ENCODE measurements at places on chromosomes 7 and 10.

DNA sequence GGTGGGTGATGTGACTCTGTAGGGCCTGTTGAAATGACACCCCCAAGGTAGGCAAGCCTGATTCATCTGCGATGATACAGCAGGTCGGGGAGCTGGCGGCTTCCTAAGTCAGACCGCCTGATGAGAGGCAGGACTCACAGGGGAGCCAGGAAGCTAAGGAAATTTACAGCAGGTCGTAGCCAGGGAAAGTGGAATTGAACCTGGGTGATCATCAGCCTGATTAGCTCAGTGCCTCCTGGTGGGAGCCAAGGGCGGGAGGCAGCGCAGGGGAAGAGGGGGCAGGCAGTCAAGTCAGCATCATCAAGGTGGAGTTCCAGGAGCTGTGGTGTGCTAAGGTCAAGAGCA lies 18.5 kb upstream of the TRIM56 start:
- no peak for DNase-seq

DNA sequence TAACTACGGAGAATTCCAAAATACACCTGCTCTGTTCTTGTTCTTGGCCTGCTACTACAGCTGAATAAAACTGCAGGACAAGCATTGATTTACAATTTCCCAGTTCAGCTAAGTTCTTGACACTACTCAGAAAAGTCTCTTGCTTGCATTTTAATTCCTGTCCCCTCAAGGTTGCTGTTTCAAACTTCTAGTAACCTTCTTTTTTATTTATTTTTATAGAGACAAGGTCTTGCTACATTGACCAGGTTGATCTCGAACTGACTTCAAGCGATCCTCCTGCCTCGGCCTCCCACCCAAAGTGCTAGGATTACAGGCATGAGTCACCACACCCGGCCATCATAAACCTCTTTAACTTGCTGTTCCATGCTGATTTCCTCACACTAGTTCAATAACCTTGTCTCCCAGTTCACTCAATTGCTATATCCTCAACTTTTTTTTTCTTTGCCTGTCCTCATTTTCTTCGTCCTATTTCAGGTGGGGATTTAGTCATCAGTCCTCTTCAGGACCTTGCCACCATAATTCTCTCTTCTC lies 79.9 kb downstream of the ARHGAP21 start:
- DNase-seq, result no peak

DNA sequence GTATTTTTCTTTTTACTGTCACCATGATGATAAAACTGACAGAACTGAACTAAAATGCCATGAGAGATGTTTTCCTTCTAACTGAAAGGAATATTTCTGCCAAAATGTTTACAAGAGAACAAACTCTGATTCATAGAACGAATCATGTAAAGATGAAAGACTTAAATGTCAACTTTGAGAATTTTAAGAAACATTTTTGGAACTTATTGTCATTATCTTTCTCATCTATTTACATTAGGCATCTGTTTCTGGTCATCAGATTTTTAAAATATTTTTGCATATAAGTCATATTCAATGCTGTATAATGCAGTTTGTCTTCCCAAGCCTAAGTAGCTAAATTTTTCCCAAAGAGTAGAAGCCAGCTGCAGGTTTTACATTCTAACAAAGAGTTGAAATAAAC lies 358.5 kb downstream of the TFEC start:
- DNase-seq, result no peak

DNA sequence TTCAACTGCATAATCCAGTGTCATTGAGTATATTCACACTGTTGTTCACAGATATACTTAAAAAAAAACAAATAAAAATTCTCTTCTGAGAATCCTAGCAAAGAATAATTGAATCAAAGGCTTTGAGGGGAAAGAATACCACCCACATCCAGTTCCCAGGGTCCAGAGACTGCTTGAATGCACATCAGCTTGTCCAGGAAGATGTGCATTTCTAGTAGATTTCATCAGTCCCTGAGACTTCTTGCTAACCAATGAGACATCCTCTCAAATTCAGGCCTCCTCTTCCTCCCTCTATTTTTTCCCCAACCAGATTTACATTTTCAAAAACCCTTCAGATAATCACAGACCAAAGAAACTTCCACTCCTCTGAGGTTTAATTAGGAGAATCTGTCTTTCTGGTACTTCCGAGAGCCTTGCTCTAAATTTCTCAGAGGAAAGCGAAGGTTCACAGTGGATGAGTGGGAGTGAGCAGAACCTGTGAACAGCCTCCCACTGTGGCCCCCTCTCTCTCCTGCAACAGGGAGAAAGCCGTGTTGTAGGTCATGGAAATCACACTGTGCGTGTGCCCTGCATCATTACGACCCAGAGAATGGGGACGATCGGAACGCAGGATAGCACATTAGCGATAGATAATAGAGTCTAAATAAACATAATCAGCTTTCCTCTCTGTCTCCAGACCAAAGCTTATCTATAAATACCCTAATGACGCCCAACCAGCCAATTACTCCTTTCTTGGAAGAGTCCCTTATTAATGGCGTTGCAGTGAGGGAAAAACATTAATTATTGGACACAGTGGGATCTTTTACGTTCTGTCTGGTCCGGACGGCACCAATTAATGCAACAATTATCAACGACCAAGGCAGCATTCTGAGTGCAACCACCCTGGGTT lies 212.5 kb downstream of the EMX2 start:
- no peak for DNase-seq

GRCh38 chr10:114915294-114915693 lies 22.7 kb upstream of the TRUB1 start:
- peak; percentile 13 for DNase-seq

- DNase-seq, result no peak
These were observed 66.9 kb upstream of the ZNF746 start for GRCh38 chr7:149564340-149565095.

DNA sequence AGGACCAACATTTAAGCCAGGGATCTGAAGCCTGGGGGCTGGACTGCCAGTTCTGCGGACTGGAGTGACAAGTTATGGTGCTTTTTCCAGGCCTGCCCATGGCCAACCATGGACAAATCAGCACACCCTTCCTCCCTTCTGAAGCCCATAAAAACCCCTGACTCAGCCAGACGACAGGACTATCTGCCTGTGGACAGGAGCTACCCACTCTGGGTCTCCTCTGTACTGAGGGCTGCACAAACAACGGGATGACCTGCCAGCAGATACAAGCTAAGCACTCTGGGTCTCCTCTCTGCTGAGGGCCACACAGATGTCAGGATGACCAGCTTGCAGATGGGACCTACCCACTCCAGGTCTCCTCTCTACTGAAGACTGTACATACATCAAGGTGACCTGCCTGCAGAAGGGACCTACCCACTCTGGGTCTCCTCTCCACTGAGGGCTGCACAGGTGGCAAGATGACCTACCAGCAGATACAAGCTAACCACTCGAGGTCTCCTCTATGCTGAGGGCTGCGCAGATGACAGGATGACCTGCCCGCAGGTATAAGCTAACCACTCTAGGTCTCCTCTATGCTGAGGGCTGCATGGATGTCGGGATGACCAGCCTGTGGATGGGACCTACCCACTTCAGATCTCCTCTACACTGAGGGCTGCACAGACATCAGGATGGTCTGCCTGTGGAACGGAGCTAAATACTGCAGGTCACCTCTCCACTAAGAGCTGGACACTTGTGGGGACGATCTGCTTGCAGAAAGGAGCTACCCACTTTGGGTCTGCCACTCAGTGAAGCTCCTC lies 110.1 kb upstream of the GPR22 start:
- no peak for DNase-seq

- DNase-seq, result no peak
These were observed 88.3 kb downstream of the C10orf105 start for GRCh38 chr10:71631007-71631861.

DNA sequence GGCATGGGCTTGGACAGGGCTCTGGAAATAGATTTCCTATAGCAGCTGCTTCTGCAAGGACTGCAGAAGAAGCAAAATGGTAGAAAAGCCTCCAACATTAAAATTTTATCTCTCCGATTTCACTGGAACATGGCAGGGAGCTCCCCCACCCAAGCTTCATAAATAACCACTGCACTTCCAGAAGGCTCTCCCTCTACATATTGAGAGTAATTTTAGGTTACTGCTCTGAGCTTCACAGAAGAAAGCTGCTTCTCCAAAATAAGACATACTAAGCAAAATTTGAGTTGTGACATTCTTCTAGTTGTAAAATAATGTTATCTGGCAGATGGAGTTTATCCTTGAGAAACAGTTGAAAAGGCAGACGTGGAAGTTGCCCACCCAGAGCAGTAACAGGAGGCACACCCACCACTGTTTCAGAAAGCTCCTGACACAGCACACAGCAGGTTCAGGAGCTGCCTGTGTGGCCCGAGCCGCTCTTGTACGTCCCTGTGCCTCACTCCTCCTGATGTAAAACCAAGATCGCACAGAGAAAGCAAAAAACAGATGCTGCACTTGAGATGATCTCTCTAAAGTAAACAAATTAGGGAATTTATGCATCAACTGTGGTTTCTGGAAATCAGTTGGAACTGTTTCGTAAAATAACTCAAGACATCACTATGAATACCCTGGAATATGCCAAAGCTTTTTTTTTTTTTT lies 621.0 kb downstream of the PARD3 start:
- DNase-seq, result no peak

GRCh38 chr7:111190804-111191203 lies 99.9 kb downstream of the LRRN3 start:
- no peak for DNase-seq

DNA sequence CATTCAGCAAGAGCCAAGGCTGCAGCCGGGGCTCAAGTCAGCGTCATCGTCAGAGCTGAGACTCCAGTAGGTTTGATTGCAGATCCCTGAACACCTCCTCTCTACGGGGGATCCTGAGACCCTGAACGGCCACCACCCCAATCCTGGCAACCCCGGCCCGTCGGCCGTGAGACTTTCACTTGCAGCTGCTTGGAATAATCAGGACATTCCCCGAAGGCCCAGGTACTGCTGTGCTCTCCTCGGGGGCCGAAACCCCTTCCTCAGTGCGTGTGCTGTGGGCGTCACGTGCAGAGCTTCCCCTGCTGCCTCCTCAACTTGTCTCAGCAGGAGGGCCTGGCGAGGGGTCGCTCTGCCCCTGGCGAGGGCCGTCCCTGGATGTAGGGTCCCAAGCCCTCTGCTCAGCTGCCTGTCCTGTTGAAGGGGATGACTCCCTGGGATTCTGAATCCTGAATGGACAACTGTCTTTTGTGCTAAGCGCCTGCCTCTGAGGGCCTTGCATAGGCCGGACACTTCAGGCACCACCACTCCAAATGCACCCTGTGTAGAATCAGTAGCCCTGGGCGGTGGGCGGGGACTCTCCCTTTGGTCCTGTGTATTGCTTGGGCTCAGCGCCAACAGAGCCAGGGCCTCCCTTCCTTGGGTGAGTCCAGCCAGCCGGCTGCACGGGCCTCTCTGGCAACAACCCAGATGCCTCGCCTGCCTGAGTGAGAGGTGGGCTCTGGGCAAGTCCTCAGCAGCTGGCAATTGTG lies 63.8 kb upstream of the EBF3 start:
- DNase-seq, result peak; percentile 67

DNA sequence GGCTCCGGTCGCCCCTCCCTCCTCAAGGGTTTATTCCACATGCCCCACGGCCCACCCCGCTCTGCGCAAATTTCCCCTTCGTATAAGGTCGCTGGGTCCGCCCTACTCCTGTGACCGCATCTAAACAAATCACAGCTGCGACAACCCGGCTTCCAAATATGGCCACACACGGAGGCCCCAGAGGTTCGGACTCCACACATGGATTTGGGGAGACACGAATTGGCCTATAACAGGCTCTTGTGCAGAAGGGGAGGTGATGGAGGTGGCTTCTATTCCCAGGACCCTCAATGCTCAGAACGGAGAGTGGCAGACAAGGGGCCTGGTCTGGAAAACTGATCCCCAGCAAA lies 90.1 kb downstream of the FOXL3 start:
- DNase-seq, result no peak

- no peak for DNase-seq
These were observed 164.2 kb upstream of the EEPD1 start for GRCh38 chr7:35988818-35989217.

GRCh38 chr7:133770863-133771492 lies 356.2 kb upstream of the LRGUK start:
- DNase-seq, result no peak
